ENCODE measurements at places on chromosomes 7 and 10. TPM values are rescaled to one million over a fixed set of nuclear protein-coding genes. Genes with fewer than 3 reads are reported as not detected.

- DNase-seq, result no peak
Observed at GRCh38 chr7:86094166-86094669, 549.5 kb upstream of the GRM3 start.

- DNase-seq, result no peak
Observed at GRCh38 chr7:56097700-56098099, 4.9 kb upstream of the PHKG1 start.

- DNase-seq, result peak; percentile 89
Observed at GRCh38 chr7:27873981-27874957, 134.3 kb downstream of the TAX1BP1 start.

GRCh38 chr7:122136078-122136477 lies 8.0 kb downstream of the AASS start:
- no peak for DNase-seq

DNA sequence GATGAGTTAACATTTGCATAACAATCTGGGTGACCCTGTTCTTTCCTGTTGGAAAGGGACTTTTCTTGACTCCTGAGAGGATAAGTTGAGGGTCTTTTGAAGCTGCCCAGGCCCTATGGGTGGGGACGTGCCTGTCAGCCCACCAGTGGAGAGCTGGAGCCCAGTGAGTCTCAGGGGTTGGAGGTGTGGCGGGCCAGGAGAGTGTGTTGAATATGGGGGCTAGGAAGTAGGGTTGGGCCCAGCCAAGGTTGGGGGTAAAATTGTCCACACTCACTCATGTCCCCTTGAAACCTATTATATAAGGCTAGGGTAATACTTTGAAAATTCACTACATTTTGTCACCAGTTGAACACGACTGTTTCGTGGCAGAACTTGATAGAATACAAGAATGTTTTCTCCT lies 17.9 kb upstream of the KAT6B start:
- no peak for DNase-seq

GRCh38 chr10:127986531-127987466 lies 79.9 kb downstream of the PTPRE start:
- DNase-seq, result no peak

DNA sequence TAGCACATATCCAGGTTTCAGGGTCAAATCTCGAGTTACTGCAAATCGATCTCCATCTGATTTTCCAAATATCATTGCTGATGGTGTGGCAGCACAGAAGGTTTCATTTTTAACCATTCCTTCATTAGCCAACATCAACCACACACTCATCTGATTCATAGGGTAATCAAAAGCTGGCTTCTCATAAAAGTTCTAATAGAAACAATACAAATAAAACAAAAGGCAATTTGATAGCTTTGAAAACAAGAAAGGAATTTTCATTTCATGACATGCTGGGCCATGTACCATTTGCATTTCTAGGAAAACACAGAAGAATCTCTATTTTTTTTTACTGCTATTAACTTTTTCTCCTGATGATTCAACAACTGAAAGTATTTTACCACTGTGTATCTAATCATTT lies 147.7 kb upstream of the SLC26A5 start:
- DNase-seq, result no peak

Gene RBP4
- total RNA-seq, result 1.5 TPM

DNA sequence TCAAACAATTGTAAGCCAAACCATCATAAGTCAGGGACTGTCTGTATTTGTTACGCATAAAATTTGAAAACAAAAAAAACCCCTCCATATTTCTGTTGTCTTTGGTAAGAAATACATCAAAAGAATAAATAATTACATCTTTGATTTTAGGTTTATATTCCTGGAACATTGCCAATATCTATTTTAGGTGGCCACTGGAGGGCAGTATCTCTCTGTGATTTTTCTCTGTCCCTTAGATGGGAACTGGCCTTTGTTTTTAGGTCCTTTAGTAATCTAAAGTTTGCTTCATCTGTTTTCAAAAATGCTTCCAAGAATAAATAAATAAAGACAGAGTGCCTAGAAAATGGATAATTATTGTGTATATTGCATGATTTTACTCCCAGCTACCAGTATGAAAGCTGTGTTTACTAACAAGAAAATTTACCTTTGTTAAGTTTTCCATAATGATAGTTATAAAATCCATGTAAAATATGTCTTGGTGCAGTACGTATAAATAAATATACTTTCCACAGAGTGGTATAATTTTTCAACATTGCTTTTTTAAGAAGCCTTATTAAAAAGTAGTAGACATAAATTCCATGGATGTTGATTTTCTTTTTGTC lies 64.2 kb downstream of the PHYHIPL start:
- peak; percentile 49 for DNase-seq

- DNase-seq, result no peak
Observed at GRCh38 chr7:73338321-73338720, 10.4 kb downstream of the FKBP6 start.

GRCh38 chr7:127845522-127846214 lies 185.6 kb downstream of the LRRC4 start:
- DNase-seq, result no peak

- DNase-seq, result no peak
Observed at GRCh38 chr10:36383349-36383748, 741.3 kb upstream of the FZD8 start.
